ENCODE measurements at places on chromosomes 7 and 10.

GRCh38 chr7:134031835-134032617 is 95.1 kb upstream of the LRGUK start:
- DNase-seq, result no peak

DNA sequence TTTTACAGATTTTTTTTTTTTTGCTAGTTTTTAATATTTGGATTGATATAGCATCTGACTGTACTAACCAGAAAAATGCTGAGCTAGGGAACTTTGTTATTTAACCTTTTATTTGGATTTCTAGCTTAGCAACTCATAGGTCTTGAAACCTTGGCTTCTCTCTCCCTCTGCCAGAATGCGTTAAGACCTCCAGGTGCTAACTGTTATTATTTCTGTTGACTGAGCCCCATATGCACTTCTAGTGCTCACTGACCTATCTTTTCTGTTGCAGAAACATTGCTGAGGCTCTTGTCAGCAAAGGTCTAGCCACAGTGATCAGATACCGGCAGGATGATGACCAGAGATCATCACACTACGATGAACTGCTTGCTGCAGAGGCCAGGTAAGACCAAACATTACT is 143.6 kb downstream of the LRRC4 start:
- DNase-seq, result no peak

- no peak for DNase-seq
These were observed 36.7 kb upstream of the ABLIM1 start for GRCh38 chr10:114694752-114695151.

- no peak for DNase-seq
These were observed 64.1 kb downstream of the MICU1 start for GRCh38 chr10:72561745-72562166.

GRCh38 chr10:31819391-31819820 is 109.2 kb downstream of the ARHGAP12 start:
- DNase-seq, result no peak

DNA sequence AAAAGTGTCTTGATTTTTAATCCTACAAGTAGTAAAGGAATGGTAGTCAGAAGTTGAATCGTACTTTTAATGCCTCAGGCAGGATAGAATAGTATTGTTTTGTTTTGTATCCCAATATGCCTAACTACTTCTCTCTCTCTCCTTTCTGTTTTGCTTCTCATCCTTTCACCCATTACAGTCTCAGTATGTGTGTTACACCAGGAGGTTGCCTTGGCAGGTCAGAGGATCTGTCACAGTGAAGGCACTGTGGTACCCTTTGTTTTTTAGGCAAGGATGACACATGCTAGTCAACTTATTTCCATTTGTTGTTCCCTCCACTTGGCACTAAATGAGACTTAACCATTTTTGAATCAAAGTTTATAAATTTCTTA is 94.4 kb downstream of the MAPK8 start:
- no peak for DNase-seq

DNA sequence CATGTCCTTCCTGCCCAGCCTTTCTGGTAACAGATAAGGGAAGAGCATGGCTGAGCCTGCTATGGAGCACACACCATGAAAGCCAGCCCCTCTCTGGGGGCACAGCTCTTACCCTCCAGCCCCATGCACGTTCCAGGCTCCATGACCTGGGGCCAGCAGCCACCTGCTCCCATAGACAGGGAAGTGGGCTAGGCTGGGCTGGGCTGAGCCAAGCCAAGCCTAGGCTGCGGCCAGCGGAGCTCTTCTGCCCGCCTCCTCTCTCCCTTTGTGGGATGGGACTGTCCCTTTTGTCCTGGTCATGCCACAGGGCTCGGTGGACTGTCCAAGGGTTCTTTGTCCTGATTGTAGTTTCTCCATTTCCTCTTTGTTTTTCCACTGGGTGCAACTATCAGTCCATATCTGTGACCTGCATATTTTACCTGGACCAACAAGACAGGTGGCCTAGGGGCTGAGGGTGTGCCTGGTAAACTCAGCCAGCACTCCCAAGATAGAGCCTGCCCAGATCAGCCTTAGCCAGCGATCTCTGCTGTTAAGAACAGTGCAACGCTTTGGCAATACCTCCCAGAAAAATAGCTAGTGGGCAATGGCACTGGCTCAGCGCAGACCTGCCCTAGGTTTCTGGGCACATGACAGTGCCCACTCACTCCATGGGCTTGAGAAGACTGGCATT is 97.2 kb upstream of the BTBD16 start:
- DNase-seq, result no peak

- no peak for DNase-seq
These were observed 87.4 kb upstream of the SMNDC1 start for GRCh38 chr10:110392121-110392520.

GRCh38 chr7:151206914-151207313 is 3.4 kb downstream of the H2BK1 start:
- DNase-seq, result no peak

- DNase-seq, result no peak
These were observed 8.8 kb downstream of the PPIF start for GRCh38 chr10:79356104-79356503.

DNA sequence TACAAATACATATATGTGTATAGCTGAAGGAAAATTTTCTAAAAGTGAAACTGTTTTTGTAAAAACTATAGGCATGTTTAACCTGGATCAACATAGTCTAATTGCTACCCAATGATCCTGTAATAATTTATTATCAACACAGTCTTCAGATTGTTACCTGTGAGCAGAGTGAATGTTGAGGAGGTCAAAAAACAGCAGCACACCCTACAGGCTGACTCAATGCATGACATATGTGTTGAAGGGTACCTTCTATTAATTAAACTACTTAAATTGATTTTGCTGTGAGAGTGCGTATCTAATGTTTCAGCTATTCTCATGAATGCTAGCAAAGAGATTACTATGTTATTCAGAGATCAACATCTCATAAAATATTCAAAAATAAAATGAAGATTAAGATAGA is 411.4 kb downstream of the TNS3 start:
- no peak for DNase-seq

DNA sequence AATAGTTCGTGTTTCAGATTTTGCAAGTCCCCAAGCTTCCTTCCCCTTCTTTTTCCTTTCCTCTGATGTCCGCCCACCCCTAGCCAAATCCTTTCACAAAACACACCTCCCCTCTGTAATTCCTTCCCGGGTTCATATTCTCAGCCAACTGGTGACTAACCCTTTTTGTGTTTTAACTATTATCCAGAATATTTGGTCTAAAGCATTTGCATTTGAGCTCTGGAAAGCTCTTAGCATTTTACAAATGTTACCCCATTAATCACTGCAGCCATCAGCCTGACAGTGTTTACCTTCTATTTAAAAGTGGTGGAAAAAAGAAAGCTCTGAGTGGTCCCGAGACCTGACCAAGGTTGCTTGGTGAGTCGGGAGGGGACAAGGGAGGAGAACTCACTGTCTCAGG is 139.0 kb downstream of the CREB5 start:
- no peak for DNase-seq

GRCh38 chr7:158386866-158387545 is 200.6 kb downstream of the PTPRN2 start:
- no peak for DNase-seq

DNA sequence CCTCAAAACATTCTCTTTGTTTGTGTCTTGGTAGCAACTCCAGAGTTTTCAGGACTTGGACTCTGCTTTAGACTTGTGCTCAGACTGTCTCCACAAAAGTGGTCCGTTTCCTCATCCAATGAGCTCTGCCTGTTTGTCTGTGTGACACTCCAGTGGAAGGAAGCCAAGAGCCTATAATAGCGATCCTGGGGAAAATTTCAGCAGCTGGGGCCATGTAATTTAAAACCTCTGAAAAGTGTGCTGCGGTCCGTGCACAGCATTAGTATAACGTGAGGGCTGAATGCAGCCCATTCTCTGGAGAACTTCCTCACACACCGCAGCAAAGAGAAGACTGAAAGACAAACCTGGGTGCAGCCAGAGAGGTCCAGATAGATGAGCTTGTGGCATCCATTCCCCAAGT is at the start of gene LRRC17:
LRRC17 (plus strand) TSS at position 259 of the 400 bp plus-strand sequence. CDS start 20,914 bp downstream, outside the sequence.
- no peak for DNase-seq

- DNase-seq, result no peak
These were observed 27.6 kb upstream of the PRKG1 start for GRCh38 chr10:51046654-51047053.

DNA sequence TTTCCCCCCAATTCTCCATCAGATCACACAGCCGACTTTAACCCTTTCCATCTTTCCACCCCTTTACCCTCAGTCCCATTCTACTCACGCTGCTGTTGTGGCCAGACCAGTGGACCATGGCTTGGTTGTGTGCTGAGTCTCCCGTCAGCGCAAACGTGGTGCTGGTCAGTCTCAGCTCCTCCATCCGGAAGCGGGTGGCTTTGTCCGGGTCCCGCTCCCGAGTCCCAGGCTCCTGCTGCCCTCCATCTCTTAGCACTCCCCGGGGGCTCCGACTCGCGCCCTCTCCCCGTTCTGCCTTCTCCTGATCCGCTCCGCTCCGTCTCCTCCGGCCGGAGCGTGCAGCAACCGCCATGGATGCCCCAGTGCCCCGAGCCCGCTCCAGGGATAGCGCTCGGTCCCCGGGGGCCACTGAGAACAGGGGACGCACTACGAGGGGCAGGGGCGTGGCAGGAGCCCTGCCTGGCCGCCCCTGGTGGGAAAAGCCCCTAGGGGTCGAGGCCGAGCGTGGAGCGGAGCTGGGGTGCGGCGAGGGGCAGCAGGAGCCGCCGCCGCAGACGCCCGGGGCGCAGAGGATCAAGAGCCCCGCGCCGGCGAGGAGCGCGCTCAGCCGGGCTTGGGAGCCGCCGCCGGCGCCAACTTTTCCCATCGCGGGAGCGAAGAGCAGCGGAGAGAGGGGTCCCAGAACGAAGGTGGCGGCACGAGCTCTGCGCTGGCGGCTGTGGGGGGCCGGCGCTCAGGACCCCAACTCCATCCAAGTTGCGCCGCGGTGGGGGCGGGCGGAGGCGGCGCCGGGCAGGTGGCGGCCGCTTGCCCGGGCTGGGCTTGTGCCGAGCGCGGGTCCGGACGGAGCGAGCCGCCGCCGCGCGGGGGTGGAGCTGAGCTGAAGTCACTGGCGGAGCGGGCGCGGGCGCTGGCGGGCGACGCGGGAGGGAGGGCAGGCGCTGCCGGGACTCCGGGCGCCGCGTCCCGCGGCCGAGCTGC is at the start of gene SORCS1:
SORCS1 (minus strand) TSS at position 826 of the 981 bp plus-strand sequence.
- DNase-seq, result no peak

DNA sequence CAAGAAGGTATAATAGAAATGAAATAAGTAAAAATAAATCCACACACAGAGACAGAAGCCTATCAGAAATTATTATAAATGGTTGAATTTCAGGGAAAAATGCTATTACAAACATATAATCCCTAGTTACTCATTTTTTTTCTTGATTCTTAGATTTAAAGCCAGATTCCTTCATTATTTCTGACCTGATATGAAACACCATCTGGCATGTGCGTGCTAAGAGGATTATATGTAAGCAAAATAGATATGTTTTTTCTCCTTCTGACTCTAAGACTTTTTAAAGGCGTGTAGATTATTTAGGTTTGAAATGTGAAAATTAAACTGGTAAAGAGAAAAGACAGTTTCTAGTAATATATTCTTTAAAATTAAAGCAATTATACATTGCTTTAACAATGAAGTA is 236.7 kb upstream of the ETV1 start:
- no peak for DNase-seq

GRCh38 chr7:5217851-5218331 is 27.9 kb downstream of the WIPI2 start:
- no peak for DNase-seq

DNA sequence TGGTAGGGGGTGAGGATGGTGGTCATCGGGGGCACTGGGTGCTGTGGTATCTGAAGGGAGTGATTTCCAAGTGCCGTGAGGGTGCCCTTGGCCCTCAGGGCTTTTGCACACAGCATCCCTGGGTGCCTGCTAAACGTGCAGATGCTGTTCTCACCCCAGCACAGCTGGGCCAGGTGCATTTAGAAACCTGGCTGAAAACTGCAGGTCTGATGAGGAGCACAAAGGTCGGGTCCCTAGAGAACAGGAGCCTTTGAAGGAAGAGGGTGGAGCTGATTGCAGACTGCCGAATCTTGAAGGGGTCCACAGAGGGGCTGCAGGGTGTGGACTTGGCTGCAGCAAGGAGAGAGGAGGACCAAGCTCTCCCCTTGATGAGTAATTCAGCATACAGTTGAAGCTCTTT is 32.0 kb downstream of the ZMIZ1 start:
- DNase-seq, result no peak

GRCh38 chr7:71348821-71349681 is 217.1 kb downstream of the GALNT17 start:
- DNase-seq, result no peak
